ENCODE measurements at places on chromosomes 1 and 21.

DNA sequence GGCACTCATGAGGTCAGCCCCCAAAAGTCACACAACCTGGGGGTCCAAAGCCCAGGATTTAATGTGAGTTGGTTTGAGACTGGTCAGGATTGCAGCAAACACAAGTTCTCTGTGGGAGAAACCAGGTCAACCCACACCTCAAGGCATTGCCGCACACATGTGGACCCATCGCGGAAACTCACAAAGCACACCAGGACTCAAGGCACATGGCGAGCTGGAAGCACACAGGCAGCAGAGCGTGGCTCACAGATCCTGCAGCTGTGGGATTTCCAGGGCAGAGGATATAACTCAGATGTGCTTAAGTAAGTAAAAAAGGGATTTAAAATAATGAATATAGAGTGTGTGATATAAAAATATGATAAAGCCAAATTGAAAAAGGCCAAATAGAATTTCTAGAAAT lies 51.6 kb upstream of the ADARB1 start:
- DNase-seq = no peak

DNA sequence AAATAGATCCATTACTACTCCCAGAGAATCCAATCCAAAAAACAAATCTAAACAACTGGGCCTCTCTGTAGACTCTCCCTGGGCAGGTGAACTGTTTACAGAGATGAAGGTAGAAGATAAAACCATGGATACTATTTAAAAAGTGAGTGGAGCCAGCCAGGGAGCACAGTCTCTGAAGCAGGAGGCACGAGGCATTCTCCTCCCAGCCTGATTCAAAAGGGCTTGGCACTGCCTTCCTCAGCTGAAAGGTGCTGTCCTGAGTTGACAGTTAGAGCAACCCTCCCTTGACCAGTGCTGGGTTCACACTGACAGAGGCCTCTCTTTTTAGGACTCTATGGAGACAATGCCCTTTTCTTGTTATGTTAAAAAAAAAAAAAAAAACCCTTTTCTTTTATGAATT lies 36.8 kb downstream of the HENMT1 start:
- no peak for DNase-seq

DNA sequence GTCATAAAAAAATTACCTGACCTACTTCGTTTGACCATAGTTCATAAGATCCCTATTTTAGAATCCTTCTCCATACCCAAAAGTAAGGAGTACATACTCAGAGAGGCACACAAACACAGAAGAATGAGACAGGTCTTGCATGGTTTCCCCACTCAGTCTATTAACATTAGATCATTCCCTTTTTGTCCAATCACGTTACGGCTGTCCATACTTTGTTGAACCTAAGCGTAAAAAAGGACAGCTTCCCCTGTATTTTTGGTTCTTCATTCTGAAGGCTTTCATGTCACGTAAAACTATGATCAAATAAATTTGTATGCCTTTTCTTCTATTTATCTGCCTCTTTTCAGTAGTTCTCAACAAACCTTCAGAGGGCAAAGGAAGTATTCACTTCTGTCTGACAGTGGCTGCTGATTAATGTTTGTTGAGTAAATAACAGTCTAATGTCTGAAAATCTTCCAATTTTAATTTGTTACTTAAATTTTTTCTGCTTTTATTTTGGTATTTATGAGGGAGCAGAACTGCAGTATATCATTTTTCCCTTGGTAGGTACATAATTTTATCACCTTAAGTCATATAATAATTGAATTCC lies 16.4 kb downstream of the PKN2 start:
- no peak for DNase-seq

- DNase-seq = no peak
Observed at GRCh38 chr21:39345440-39345839, 3.4 kb downstream of the HMGN1 start.

- DNase-seq = no peak
Observed at GRCh38 chr1:112396653-112397471, 848 bp downstream of the CTTNBP2NL start.

DNA sequence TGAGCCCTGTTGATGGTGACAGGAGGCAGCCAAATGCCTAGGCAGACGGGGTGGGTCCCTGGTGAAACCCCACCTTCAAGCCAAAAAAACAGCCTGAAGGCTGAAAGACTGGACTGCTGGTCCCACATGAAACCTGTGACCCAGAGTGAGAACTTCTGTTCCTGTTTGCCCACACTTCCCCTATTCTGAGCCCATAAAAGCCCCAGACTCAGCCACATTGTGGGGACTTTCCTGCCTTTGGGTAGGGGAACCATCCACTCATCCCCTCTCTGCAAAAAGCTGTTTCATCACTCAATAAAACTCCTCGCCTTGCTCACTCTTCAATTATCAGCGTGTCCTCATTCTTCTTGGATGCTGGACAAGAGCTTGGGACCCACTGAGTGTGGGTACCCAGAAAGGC lies 25.2 kb downstream of the HTR6 start:
- no peak for DNase-seq

DNA sequence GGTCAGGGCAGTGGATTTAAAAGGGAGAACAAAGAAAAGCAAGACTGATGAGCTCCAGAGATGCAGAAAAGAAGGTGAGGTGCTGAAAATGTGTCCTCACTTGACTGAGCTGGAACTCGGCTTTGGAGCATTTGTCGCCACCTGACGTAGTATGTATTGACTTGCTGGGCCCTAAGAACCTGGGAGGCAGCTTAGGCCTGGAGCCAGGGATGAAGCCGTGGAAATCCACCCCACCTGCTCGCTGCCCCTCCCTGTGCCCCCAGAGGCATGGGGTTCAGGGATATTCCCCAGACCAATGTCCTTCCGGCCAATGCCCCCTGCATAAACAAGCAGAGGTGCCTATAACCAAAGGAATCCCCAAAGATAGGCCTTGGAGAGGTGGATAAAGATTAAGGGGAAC lies 14.3 kb downstream of the MRAP start:
- no peak for DNase-seq

- no peak for DNase-seq
Observed at GRCh38 chr1:160282807-160283206, 2.1 kb downstream of the PEX19 start.

- DNase-seq = peak; percentile 85
Observed at GRCh38 chr1:201019321-201019977, 4.1 kb downstream of the KIF21B start.

DNA sequence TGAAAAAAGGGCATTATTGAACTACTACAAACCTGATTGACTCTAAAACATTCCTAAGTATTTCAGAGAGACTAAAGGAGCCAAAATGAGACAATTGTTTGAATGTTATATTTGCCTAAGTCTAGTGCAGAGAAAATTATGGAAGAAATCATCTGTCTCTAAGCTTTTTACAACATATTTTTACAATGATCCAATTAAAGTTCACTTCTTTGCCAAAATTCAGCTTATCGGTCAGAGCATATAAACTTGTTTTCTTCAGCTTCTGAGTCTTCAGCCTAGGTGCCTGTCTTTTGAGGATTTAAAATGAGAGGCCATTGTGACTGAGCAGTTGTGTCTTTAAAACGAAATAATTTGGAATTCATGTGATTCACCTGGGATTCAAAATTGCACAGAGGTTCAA lies 181.2 kb upstream of the SGIP1 start:
- no peak for DNase-seq

DNA sequence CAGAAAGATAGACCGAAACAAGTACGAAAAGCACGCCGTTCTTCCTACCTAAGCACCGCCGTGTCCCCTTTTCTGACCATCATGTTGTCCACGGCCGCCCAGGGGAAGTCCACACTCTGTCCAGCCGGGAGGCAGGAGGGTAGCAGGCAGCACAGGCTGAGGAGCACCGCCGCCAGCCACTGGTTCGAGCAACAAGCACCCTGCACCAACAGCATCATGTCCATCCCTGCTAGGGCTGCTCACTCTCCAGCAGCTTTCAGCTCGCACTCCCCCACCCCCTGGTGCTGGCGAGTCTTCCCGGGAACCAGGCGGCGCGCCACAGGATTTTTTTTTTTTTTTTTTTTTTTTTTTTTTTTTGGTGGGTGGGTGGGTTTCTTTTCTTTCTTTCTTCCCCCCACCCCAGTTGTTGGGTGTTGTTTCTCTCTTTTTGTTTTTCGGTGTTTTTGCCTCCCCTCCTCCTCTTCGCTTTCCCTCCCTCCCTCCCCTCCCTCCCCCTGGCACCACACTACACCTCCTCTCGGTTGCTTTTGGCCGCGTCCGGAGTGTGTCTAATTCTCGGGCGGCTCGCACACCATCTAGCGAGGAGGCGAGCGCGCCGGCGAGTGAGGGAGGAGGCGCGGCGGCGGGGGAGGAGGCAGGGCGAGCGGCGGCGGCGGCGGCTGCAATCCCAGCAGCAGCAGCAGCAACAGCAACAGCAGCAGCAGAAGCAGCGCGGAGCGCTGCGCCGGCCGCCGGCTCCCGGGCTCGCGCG lies at the start of gene NEGR1:
TSS of gene NEGR1 (minus strand) at position 269 of the 751 bp plus-strand sequence.
- DNase-seq = peak; percentile 20

GRCh38 chr1:201083741-201084140 lies 28.5 kb downstream of the CACNA1S start:
- no peak for DNase-seq

DNA sequence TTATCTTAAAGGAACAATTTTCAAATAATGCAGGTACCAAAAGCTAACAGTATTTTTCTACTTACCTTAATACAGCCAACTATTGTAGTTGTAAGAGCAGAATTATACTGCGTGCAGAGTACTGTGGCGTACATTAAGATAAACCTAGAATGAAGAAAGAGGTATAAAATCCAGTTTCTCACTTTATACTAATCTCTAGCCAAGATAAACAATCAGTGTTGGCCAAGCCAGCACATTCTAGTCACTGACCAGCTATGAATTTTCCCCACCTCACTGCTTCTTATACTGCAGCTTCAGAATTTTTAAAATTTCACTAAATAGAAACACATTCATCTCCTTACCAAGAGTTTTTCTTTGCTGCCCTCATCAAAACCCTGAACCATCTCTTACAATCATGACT lies 33.6 kb downstream of the SLC35D1 start:
- DNase-seq = no peak

- DNase-seq = no peak
Observed at GRCh38 chr1:200146100-200146499, 118.6 kb downstream of the NR5A2 start.

GRCh38 chr1:2382621-2383361 lies 8.6 kb downstream of the MORN1 start:
- peak; percentile 22 for DNase-seq

Data from activated CD4-positive, alpha-beta T cell treated with anti-CD3 and anti-CD28 coated beads, Interleukin-2, amount 50 U/mL, for 1 hour (primary cell).